ENCODE measurements at places on chromosomes 4 and X.
A peak's percentile ranks its signal among the peaks of the same experiment; 100 is the strongest.

DNA sequence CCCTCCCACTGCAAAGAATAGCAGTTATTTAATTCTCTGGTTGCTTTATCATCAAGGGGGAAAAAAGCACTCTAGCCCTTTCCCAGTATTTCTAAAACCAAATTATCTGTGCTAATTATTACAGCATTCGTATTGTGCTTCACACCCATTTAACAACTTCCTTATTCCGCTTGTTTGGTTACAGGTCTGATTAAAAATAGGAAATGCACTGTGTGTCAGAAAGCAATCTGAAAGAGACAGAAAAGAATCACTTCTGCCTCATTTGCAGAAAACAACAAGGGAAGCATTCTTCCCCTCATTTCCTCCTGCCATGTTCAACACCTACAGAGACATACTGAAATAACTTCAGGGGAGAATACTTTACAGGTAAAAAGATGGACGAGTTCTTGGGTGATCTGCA lies 114.9 kb upstream of the MAP3K15 start:
- DNase-seq, result no peak

GRCh38 chrX:124045109-124045508 lies 83.6 kb downstream of the STAG2 start:
- DNase-seq, result no peak

DNA sequence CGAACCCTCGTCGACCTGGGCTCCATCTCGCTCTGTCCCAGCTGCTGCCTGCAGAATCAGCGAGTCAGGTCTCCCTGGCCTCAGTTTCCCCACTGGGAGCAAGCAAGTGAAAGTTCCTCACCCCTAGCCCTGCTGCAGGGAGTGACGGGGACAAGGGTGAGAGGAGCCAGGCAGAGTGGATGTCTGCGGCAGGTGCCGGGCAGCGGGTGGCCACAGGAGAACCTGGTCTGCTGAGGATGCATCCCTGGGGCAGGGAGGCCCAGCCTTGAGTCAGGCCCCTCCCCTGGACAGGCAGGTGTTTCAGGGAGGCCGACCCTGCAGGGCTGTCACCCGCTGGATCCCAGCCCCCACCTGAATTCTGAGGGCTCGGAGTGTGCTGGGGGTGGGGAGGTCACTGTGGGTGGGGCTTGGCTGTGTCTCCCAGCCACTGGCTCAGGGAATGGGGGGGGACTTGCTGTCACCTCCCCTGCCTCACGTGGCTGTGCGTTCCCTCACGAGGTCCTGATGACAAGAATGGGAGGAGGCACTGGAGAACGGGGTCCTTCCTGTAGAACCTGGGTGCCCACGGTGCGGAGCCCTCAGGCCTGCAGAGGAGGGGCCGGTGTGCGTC lies 33.2 kb downstream of the LRPAP1 start:
- no peak for DNase-seq

DNA sequence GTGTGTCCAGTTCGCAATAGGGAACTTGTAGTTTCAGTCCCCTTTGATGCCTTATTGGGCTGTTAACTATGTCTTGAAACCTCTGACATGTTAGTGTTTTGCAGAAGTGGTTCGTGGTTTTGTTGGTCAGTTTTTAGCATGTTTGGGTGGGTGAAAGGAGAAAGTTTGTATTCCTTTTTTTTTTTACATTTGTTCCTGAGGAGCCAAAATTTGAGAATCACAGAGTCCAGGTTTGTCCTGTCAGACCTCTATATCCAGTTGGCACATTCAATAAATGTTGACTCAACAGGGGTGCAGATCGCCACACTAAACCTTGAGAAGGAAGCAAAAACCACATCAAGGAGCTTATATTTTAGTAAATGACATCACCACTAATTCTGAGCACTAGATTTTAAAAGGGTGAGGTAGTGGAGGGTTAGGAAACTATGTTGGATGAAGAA lies 26.2 kb downstream of the DLG3 start:
- DNase-seq, result no peak

DNA sequence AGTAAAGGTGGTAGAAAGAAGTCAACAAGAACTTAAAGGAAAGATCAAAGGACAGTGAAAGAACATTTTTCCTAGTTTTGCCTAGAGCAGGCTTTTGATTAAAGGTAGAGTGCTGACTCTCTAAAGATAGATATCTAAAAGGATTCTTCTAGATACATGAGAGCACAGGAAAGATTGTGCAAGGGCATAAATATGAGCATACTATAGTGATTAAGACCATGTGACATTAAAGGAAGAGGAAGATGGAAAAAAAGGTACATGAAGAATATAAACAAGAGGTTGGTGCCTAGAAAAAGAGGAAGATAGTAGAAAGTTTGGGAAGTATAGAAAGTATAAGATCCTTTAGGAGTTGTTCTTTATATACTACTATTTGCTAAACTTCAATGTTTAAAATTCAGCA lies 26.1 kb upstream of the TET2 start:
- no peak for DNase-seq

- DNase-seq, result peak; percentile 82
These were observed 131.4 kb upstream of the ADGRL3 start for GRCh38 chr4:61068745-61069144.

All from NCI-H226 (cell line).